Stimulated activated CD8-positive, alpha-beta memory T cell treated with anti-CD3 and anti-CD28 coated beads, Interleukin-15, amount 100 ng/mL, for 24 hours (primary cell): ENCODE measurements at places on chromosomes 3 and 15.

DNA sequence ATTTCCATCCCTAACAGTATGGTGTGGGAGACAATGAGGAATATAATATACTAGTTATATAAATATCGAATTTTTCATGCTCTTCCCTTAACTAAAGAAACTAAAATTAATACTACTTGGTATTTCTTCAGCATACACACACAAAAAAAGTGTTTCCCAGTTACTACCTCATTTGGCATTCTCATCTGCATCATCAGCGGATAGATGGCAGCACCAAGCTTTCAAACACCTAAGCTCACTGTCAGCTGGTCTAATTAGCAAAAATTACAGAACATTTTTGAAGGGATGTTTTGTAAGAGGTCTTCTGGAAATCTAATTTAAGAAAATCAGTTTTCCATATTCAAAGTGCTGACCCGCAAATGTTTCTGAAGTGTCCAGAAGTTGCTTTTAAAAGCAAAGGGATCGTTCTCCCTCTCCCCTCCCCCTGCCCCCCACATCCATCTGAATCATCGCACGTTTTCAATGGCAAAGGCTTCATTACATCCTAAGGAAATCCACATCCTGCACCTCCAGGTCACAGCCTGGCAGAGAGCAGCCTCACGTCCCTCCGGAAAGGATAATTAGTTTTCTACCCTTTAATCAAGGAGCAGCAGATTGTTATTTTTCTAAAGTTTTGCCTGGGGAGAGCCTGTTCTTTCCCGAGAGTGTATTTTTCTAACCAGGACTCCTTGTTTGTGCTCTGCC, 86.1 kb upstream of the SPATA12 start:
- no peak for DNase-seq

GRCh38 chr15:87949151-87949574, 307.4 kb downstream of the NTRK3 start:
- no peak for DNase-seq

DNA sequence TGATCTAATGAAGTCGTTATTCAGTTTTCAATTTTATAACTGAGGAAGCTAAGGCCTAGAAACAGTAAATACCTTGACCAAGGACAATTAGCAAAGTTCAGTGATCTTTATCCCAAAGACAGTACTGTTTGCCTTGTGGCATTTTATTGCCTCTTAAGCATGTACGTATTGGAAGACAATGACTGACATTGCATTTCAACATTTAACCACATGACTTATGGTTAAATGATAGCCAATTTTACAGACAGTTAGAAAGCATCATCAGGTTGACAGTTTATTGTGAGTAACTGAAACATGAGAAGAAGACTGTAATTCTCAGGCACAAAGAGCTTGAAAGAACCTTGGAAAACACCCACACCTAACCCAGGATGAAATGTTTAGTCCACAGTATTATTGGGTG, 390.8 kb upstream of the ZNF385D start:
- no peak for DNase-seq

GRCh38 chr3:106305882-106306435, 437.1 kb upstream of the CBLB start:
- DNase-seq = no peak

- DNase-seq = no peak
Observed at GRCh38 chr3:178895178-178895789, 176.3 kb downstream of the ZMAT3 start.

- DNase-seq = no peak
Observed at GRCh38 chr15:49189631-49190030, 19.6 kb downstream of the GALK2 start.

DNA sequence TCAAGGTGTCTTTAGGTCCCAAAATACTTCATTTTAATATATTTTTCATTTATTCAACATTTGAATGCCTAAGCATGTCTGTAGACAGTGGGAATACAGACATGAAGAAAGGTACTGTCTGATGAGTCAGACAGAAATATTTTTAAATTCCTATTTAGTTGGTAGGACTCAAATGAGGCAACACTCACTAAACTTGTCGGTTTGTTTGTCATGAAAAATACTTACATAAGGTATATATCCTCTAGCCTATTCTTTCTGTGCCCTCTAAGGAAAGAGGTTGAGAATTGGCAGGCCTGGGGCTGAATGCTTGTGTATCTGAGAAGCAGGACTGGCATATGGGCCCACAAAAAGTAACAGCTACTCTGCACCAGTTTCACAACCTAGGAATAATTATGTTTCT, 423.6 kb upstream of the MDFIC2 start:
- no peak for DNase-seq
